Activated T-helper 1 cell treated with anti-CD3 and anti-CD28 coated beads, Interleukin-2, amount 50 U/mL, for 16 hours (primary cell): ENCODE measurements at places on chromosomes 6 and 20.

DNA sequence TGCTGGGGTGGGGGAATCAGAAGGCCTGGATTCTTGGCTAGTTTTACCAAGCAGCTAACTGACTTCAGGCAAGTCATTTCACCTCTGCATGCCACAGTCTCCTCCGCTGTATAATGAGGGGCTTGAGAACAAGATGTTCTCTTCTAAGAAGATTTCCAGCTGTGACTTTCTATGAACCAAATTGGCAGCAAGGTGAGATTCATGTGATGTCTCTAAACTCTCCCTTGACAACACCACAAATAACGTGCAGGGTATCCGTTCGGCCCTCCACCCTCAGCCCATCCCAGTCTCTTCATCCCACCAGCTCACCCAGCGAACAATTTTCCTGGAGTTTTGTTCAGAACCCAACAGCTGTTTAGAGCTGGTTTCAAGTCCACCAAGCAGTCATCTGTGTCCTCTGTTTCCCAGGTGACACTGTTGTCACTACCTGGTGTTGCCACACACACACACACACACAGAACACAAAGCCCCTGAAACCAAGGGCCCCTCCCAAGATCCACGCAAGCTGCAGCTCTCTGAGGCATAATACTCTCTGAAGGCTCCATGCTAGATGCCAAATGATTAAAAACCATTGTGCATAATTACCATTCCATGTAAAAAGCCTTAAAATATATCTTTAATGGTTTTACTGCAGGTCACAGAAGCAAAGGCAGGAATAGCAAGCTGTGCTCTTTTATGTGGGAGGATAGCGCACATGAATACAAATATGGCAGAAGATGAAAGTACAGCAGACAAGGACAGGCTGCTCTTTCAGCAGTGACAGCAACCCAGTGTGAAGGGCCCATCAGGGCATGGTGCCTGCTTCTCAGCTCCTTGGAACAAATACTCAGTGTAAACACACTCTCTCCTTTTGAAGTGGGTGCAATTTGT lies 48.2 kb downstream of the ARHGAP18 start:
- no peak for DNase-seq

DNA sequence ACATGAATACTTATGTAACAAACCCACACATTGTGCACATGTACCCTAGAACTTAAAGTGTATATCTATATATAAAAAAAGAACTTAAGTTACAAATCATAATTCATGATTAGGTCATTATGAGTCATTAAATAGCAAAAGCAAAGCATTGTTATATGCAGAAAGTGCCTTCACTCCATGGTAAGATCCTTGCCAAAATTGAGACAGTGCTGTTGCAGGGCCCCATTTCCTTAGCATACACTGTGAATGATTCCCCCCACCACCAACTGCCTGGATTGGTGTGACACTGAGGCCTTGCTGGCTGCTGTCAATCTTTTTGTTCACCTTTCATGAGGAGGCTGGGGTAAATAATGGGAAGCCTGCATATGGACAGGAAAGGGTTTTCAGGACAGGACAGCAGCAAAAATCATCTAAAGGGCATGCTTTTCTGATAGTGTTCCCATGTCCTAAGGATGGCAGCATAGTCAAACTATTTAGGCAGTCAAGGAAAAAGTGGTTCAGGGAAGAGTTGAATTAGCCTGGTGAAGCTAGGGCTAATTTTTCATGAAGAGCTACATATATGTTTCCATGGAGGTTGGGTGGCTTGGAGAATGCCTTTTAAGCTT lies 188.2 kb upstream of the ASCC3 start:
- no peak for DNase-seq

DNA sequence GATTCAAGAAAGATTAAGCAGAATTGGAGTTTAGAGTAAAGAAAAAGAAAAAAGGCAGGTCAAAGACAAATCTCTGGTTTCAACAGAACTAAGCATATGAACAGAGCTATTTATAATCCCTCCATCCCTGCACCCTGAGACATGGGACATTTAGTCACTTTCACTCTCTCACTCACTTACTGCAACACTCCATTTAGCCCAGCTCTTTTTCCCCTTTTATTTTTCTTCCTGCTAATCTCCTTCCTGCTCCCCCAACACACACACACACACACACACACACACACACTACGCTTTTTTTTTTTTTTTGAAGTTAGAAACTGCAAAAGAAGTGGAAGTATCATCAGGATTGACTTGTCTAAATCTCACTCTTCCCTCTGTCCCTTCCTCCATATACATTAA lies 45.1 kb upstream of the TBC1D7 start:
- DNase-seq, result no peak

- DNase-seq, result no peak
Observed at GRCh38 chr20:30506100-30506499, 751.4 kb upstream of the DEFB115 start.

DNA sequence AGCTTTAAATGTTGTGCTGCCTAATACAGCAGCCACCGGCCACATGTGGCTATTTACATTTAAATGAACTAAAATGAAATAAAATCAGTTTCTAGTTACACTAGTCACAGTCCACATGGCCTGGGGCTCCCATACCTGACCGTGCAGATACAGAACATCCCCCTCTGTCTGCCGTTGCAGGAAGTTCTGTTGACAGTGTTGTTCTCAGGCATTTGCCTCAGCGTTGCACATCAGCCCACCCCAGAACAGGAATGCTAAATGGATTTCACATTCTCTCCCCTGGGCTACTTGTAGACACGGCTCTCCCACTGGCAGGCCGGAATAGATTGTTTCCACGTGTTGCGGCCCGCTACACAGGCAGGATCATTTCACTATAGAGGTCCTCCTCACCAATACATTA lies 26.3 kb downstream of the JAG1 start:
- no peak for DNase-seq

DNA sequence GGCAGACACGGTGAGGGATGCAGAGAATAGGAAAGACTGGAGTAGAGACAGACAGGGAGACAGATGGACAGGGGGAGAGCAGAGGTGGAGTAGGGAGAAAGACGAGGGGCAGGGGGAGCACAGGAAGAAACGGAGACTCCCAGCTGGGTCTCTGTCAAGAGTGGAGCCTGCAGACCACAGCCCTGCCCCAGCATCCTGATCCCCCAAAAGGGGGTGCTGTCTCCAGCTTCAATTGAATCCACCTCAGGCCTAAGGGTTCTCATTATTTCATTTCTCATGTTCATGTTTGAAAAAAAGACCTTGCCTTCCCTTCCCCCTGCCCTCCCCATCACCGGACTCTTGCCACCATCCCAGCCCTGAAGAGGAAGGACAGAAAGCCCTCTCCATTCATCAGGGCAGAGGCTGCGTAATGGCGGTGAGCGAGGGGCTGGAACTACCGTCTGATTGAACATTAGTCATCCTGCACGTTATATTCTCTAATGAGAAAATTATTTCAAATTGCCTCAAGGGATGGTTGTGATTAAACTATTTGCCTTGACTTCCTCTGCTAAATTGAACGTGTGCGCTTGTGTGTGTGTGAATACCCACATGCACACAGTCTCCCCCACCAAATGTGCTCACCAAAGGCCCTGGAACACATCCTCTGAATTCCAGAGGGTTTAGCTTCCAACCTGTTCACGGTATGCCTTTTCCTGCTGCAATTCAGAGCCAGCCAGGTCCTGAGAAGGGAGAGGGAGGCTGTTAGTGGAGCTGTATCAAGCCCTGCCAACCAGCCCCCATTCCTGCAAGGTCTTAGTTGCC lies 98.3 kb downstream of the CDC5L start:
- DNase-seq, result no peak

- DNase-seq, result no peak
Observed at GRCh38 chr6:12033770-12034169, 21.7 kb downstream of the HIVEP1 start.

GRCh38 chr20:6590891-6591637 lies 176.4 kb upstream of the BMP2 start:
- no peak for DNase-seq

DNA sequence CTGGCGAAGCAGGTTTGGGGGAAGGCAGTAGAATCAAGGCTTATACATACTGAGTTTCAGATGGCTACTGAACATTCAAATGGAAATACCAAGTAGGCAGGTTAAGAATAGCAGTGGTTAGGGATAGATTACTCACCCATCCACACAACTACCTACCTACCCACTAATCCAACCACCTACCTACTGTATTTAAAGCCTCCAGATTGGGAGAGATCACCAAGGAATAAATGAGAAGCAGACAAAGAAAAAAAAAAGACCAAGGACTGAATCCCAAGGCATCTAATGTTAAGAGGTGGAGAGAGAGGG lies 68.3 kb upstream of the SMIM29 start:
- DNase-seq, result no peak

- DNase-seq, result no peak
Observed at GRCh38 chr6:88840796-88841539, 122.5 kb downstream of the RNGTT start.

DNA sequence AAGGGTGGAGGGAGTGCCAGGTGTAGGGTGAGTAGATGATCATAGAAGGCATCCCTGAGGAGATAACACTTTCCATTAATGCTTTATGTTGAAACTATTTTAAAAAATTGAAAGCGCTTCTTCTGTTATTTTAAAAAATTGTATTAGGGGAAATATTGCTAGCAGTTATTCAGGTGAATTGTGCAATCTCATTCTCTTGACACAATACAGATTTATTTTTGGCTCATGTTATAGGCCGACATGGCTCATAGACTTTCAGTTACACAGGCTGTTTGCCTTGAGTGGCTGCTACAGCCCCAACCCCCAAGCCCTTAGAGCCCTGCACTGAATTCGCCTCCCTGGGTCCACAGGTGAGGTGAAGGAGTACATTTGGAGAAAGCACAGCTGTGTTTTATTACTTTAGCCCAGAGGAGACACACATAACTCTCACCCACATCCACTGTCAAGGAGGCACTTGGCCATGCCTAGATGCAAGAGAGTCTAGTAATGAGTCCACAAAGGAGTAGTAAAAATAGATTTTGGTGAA lies 228.2 kb downstream of the RFPL4B start:
- no peak for DNase-seq

DNA sequence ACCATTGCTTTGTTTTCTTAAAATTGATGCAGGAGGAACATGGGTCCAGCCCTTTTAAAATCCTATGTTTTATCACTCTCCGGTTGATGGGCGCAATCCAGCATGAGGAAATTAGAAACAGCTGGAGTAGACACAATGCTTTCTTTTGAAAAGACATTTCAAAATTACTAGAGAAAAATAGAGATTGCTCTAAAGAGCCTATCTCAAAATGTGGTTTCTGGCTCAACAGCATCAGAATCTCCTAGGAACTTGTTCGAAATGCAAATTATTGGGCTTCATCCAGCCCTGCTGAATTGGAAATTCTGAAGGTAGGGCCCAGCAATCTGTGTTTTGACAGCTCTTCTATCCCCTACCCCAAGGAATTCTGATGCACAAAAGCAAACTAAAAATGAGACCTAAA lies 190.8 kb upstream of the BMP2 start:
- DNase-seq, result no peak

DNA sequence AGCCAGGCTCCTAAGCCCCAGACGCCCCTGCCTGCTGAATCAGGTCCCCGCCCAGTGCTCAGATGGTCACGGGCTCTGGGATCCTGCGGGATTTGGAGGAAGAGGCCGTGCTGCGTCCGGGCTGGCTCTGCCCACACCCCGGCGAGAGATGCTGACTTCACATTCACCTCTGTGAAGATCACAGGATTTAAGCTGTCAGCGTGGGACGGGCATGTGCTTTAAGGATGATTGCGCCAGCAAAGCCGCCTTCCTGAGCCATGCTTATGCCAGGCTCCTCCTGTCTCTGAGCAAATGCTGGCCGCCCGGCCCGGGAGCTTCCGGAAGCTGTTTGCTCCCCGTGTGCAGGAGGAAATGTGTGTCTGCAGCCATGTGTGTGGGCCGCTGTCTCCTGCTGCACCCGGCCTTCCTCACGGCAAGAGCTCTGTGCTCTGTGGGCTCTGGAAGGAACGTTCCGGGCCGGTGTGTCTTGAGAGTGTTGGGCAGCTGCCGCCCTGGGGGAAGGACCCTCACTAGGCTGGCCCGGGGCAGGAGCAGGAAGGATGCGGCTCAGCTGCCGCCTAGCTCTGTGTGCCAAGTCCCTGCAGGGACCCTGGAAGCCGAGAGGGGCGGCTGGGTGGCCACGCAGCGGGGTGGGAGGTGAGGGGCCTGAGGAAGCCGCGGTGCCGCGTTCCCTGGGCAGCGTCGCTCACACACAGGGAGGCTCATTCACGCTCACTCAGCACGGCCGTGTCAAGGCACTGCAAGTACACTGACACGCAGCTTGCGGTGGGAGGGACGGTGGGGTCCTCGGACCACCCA lies 19.0 kb upstream of the BHLHE23 start:
- DNase-seq, result no peak

DNA sequence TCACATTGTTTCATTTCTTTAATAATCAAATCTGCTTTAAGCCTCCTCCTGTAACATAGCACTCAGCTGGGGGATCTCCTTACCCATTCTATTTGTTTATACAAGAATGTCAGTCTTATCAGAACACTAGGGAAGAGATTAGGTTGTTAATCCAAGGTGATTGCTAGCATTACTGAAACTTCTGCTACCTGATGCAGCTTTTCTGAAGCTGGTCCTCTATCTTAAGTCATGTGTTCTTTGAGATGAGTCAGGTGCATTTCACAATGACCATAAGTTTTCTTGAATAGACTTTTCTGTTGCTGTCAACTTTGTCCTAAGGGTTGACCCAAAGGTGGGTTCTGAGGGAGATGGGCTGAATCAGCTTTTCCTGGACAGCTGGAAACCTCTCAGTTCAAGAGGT lies 60.7 kb upstream of the SYNCRIP start:
- no peak for DNase-seq

GRCh38 chr20:38673725-38674091 lies 50.6 kb upstream of the SLC32A1 start:
- no peak for DNase-seq

- DNase-seq, result no peak
Observed at GRCh38 chr6:135210632-135211305, 29.7 kb downstream of the MYB start.

GRCh38 chr6:3357678-3358077 lies 98.9 kb downstream of the PSMG4 start:
- no peak for DNase-seq

- no peak for DNase-seq
Observed at GRCh38 chr6:33212857-33213165, 4.5 kb downstream of the RING1 start.

GRCh38 chr6:27136077-27136644 lies 111.3 kb upstream of the PRSS16 start:
- DNase-seq, result no peak

- DNase-seq, result no peak
Observed at GRCh38 chr6:125262016-125263013, 39.5 kb downstream of the HDDC2 start.

GRCh38 chr20:15396026-15396425 lies 1058.6 kb upstream of the FLRT3 start:
- DNase-seq, result no peak
